ENCODE measurements at places on chromosomes 1 and 21. TPM values are rescaled to one million over a fixed set of nuclear protein-coding genes. Genes with fewer than 3 reads are reported as not detected.

Gene PCP4
- not detected for total RNA-seq

Gene PPIAL4G
- total RNA-seq = 0.15 TPM

GRCh38 chr21:15130751-15131150 is 66.0 kb upstream of the NRIP1 start:
- H3K27ac ChIP-seq = no peak overlapping the region
- peaks cover 5% of the 10 kb centered on the region for H3K27me3 ChIP-seq
- peaks cover 4% of the 10 kb centered on the region for H3K4me1 ChIP-seq

- no peak overlapping the region for H3K27ac ChIP-seq
- no peaks in the 10 kb centered on the region for H3K27me3 ChIP-seq
- no peak overlapping the region for H3K4me3 ChIP-seq
- no peaks in the 10 kb centered on the region for H3K36me3 ChIP-seq
These were observed 905.7 kb downstream of the PLA2G4A start for GRCh38 chr1:187734427-187734826.

- H3K27me3 ChIP-seq = no peaks in the 10 kb centered on the region
- ATAC-seq = peak; percentile 17
- H3K36me3 ChIP-seq = peaks cover 41% of the 10 kb centered on the region
- peak overlapping the region; percentile 77 for H3K27ac ChIP-seq
These were observed 2.1 kb downstream of the EVA1B start for GRCh38 chr1:36321119-36321951.

DNA sequence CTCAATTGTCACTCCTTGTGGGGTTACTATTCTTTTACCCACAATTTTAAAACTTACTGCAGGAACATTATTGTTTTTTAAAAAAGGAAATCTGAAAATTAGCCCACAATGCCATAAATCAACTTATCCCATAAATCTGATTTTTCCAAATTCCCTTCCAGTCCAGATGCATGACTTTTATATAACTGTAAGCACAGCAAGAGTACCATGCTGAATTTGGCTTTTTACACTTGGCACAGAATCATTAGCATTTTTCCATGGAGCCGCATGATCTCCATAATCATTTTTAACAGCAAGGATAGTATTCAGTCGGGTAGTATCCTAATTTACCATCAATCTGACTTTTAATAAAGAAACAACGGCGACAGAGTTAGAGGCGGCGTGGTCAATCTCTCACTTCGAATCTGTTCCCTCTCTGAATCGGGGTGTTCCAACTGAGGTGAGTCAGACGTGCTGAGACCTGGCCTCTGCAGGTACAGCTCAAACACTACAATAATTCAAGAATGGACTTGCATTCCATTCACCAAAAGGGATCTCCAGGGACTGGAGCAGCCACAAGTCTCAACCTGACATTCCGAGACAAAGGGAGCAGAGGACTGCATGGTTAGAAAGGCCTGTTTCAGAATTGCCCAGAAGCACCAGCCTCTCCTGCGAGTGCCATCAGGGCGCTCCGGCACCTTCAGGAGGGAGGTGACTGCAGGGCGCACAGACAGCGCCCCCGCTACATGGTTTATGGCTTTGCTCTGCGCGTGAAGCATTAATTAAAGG is 48.9 kb downstream of the SLC66A1 start:
- peaks cover 49% of the 10 kb centered on the region for H3K36me3 ChIP-seq
- peak overlapping the region; percentile 29 for H3K27ac ChIP-seq
- ATAC-seq = no peak
- peak overlapping the region; percentile 2 for H3K4me3 ChIP-seq
- peaks cover 14% of the 10 kb centered on the region for H3K4me1 ChIP-seq

DNA sequence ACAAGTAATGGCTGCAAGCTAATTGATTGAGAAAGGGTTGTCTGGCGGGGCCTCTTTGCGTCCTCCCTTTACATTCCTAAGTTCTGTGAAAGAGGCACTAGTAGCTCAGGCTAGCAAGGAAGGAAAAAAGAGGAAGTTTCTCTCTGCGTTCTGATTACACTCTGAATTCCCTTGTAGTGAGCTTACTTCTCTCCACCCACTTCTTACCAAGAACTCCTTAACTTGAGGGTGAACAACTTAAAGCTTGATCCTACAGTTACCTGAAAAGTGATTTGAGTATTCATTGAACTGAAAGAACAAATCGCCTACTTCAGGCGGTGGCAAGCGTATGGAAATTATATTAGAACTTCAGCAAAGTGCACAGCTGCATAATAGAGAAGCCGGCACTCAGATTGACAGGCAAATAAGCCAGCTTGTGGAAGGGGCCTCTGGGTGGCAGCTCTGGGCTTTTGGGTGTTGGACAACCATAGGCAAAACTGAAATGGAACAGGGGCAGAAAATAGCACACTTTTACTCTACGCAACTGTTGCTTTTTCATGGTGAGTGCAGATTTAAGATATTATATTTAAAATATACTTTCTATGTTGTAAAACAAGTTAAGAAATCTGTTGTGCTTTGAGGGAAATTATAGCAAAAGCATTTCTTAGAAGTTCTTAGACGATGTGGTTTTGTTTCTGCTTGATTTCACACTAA is 464.5 kb downstream of the USP25 start:
- ATAC-seq = no peak
- H3K27ac ChIP-seq = no peak overlapping the region
- no peak overlapping the region for H3K4me3 ChIP-seq
- H3K4me1 ChIP-seq = no peaks in the 10 kb centered on the region

DNA sequence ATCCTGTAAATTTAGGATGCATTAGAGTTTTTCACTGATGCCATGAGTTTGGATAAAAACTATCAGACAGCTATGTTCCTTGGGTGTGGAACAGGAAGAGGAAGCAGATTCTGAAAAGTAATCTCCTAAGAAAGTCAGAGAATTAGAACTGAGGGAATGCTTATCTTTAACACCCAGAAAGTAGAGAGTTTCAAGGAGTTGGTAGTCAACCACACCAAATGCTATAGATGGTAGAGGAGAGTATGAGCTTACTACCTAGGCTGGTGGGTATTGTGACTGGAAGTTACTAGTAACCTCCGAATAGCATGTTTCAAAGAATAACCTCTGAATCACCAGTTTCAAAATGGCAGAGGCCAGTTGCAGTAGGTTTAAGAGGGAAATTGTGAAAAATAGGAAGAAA is 288.0 kb downstream of the HMCN1 start:
- ATAC-seq = no peak
- H3K4me1 ChIP-seq = no peaks in the 10 kb centered on the region
- H3K27ac ChIP-seq = no peak overlapping the region
- no peaks in the 10 kb centered on the region for H3K36me3 ChIP-seq
- no peaks in the 10 kb centered on the region for H3K27me3 ChIP-seq

DNA sequence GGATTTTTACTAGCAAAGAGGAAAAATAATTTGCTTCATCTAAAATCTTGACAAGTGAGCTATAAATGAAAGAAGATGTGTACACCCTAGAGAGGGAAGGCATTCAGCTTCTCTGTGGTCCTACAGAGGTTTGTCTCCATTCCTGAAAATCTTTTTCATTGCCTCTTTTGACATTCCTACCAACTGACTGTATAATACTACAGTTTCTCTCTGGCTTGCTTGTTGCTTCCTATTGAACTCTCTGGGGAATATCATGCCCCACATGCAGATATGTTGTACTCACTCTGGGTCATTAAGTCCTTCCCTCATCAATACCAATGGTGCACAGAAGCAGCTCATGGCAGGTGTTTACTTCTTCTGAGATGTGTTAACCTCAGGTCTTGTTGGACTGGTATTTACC is 371.2 kb upstream of the PLXNA2 start:
- H3K4me3 ChIP-seq = no peak overlapping the region
- H3K36me3 ChIP-seq = no peaks in the 10 kb centered on the region
- H3K27ac ChIP-seq = no peak overlapping the region
- H3K27me3 ChIP-seq = peaks cover 15% of the 10 kb centered on the region

DNA sequence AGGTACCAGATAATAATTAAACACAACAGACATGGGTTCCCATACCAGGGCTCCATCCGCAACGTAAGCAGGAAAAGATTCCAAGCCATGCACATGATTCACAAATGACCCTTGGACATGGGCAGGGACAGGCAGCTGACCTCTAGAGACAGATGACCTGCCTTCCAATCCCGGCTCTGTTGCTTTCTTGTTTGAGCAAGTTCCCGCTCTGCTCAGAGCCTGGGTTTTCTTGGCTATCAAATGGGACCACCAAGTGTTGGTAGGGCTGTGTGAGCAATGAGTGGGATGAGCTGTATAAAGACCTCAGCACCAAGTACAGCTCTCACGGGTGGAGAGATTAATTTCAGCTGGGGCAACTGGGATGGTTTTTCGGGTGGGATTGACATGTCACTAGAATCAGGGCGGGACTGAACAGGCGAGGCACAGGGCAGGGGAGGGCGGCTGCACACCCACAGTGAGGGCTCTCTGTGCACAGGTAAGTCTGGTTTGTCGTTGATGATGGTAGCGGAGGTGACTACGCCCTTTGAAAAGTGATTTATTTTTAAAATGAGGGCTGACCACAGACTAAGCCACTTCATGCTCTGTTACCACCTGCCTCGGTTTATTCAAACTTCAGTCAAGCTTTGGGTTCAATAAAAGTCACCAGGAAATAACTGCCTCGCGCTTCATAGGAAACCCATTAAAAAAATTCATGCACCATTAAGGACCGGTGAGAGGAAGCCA is 57.5 kb upstream of the IFFO2 start:
- no peak overlapping the region for H3K27ac ChIP-seq
- no peaks in the 10 kb centered on the region for H3K36me3 ChIP-seq
- peaks cover 3% of the 10 kb centered on the region for H3K27me3 ChIP-seq
- no peak for ATAC-seq
- peaks cover 20% of the 10 kb centered on the region for H3K4me1 ChIP-seq
- H3K4me3 ChIP-seq = no peak overlapping the region

DNA sequence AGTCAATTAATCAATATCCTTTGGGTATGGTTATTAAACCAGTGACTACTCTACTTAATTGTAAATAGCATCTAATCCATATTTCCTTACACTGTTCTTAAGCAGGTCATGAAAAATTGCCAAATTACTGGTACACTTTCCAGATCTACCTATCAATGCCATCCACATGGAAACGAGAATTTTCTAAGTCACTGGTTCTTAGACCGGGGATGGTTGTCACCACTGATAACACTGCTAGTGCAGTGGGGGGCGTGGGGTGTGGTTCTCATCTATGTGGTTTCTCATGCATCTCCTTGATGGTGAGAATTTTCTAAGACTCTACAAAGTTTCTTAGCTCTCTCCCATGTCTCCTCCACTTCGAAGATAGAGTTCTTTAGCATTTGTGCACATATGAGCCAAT is 63.7 kb upstream of the COG2 start:
- peaks cover 34% of the 10 kb centered on the region for H3K27me3 ChIP-seq
- no peaks in the 10 kb centered on the region for H3K4me1 ChIP-seq
- no peaks in the 10 kb centered on the region for H3K36me3 ChIP-seq
- no peak overlapping the region for H3K27ac ChIP-seq
- no peak for ATAC-seq

DNA sequence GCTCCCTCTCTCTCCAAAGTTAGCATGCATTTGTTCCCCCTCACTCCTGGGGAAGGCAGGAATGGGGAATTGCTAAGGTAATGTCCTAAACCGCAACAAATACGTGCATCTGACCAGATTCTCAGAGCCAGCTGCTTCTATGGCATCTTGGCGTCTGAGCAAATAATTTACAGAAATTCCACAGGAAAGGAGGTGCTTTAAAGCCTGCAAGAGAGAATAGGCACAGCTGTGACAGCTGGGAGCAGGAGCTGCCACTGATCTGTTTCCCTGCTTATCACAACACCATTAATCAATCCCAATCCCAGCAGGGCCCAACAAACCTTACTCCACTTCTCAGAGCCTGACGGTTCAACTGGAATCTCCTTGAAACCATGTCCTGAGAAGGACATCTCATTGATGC is 83.5 kb upstream of the ZNF281 start:
- ATAC-seq = no peak
- no peak overlapping the region for H3K27ac ChIP-seq
- no peak overlapping the region for H3K4me3 ChIP-seq
- peaks cover 8% of the 10 kb centered on the region for H3K27me3 ChIP-seq

All from activated T-helper 17 cell treated with anti-CD3 and anti-CD28 coated beads, Interleukin-2, amount 50 U/mL, for 72 hours (primary cell).